ENCODE measurements at places on chromosomes 1 and 21. TPM values are rescaled to one million over a fixed set of nuclear protein-coding genes. Genes with fewer than 3 reads are reported as not detected.
A peak's percentile ranks its signal among the peaks of the same experiment; 100 is the strongest.

DNA sequence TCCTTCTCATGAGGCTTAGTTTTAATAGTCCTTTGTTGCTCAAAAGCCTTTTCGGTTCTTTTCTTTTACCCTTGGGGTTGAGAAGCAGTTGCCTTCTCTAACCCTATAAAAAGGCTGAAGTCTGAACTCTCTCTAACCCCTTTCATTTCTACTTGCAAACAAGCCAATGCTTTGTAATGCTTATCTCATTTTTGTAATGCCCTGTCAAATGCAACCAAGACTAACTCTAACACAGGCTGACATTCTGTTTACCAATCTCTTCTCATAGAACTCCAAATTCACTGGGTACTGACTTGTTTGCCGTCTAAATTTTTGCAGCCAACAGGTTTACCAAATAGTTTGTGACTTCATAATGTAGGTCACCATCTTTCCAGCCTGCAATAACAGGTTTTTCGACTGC, 233.9 kb upstream of the SNX7 start:
- H3K4me1 ChIP-seq, result no peaks in the 10 kb centered on the region
- H3K36me3 ChIP-seq, result no peaks in the 10 kb centered on the region
- no peaks in the 10 kb centered on the region for H3K27me3 ChIP-seq
- H3K27ac ChIP-seq, result no peak overlapping the region

DNA sequence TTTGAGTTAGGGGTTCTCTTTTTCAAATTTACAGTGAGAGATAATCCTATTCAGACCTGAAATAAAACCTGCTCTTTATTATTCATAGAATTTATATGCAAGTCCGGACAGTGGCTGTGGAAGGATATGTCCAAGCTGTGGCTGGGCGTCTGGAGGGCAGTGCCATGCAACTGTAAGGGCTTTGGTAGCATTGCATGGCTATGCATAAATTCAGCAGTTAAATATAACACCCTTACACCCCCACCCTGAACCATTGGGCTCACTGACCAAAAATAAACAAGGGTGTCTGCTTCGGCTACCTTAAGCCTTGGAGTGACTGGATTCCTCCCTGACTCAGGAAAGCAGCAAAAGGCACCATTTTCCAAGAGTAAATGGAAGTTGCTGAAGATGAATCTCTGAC, 5.4 kb downstream of the CHTOP start:
- peaks cover 3% of the 10 kb centered on the region for H3K4me1 ChIP-seq
- no peaks in the 10 kb centered on the region for H3K27me3 ChIP-seq
- H3K4me3 ChIP-seq, result no peak overlapping the region
- H3K36me3 ChIP-seq, result peaks cover 80% of the 10 kb centered on the region
- H3K27ac ChIP-seq, result no peak overlapping the region
- no peak for DNase-seq

DNA sequence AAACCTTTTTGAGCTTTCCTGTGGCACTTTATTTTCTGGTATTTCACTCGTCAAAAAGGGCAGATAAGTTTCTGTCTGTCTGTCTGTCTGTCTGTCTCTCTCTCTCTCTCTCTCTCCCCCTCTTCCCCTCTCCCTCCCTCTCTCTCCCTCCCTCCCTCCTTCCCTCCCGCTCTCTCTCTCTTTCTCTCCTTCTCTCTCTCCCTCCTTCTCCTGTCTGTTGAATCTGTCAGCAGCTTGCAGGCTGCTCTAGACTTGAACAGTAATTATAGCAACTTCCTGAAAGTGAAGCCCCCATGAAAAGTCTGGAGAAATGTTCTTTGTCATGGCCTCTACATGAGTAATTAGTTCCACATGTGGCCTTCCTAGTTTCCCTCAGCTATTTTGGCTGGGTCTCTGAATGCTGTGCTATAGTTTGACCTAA, 275.2 kb upstream of the C1orf105 start:
- H3K36me3 ChIP-seq, result peaks cover 30% of the 10 kb centered on the region
- peaks cover 23% of the 10 kb centered on the region for H3K4me1 ChIP-seq
- peak overlapping the region; percentile 69 for H3K4me3 ChIP-seq
- H3K27ac ChIP-seq, result peak overlapping the region; percentile 95
- peak; percentile 58 for DNase-seq
- no peaks in the 10 kb centered on the region for H3K27me3 ChIP-seq

Gene IL23R
- not detected for total RNA-seq

Gene INSRR
- not detected for total RNA-seq

Data from SJCRH30 (cell line).